ENCODE measurements at places on chromosomes 11 and 22. TPM values are rescaled to one million over a fixed set of nuclear protein-coding genes. Genes with fewer than 3 reads are reported as not detected.

The MMP7 gene
- not detected for total RNA-seq

The TMEM121B gene
- not detected for total RNA-seq

DNA sequence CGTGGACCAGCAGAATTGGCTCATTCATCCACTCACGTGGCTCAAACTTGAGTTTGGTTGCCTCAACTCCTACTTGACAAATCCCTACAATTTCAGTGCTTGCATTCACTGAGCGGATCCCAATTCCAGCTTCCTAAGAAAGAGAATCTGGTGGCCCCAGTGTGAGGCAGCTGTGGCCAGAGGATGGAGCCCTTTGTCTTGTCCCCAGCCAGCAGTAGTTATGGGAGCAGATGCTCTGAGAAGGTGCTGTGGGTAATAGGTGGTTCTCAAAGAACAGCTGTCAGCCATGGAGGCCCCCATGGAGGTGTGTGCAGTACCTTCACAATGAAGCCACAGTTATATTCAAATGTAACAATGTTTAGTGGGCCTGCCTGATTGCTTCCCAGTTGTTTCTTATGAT lies 39.3 kb downstream of the KREMEN1 start:
- H3K4me1 ChIP-seq = no peaks in the 10 kb centered on the region
- peaks cover 68% of the 10 kb centered on the region for H3K27me3 ChIP-seq
- no peak overlapping the region for H3K27ac ChIP-seq
- no peak overlapping the region for H3K4me3 ChIP-seq

GRCh38 chr11:45304111-45304991 lies 18.2 kb upstream of the SYT13 start:
- no peak overlapping the region for H3K4me3 ChIP-seq
- peaks cover 2% of the 10 kb centered on the region for H3K36me3 ChIP-seq
- DNase-seq = no peak
- H3K27me3 ChIP-seq = peaks cover 45% of the 10 kb centered on the region

The MPZL2 gene
- 0.99 TPM for total RNA-seq

The SIK3 gene
- total RNA-seq = 87.5 TPM

- no peaks in the 10 kb centered on the region for H3K27me3 ChIP-seq
- H3K27ac ChIP-seq = no peak overlapping the region
- no peak for DNase-seq
Measured at GRCh38 chr11:106957030-106957482, 61.2 kb downstream of the GUCY1A2 start.

- no peaks in the 10 kb centered on the region for H3K27me3 ChIP-seq
- no peak overlapping the region for H3K27ac ChIP-seq
- no peak for DNase-seq
- peaks cover 7% of the 10 kb centered on the region for H3K4me1 ChIP-seq
Measured at GRCh38 chr22:20885557-20886323, 26.9 kb downstream of the SNAP29 start.

- no peak overlapping the region for H3K4me3 ChIP-seq
- no peak for DNase-seq
- H3K36me3 ChIP-seq = peaks cover 4% of the 10 kb centered on the region
- no peak overlapping the region for H3K27ac ChIP-seq
- no peaks in the 10 kb centered on the region for H3K27me3 ChIP-seq
Measured at GRCh38 chr11:6606471-6607189, 3.1 kb downstream of the ILK start.

GRCh38 chr11:70397336-70397982 lies 870 bp upstream of the CTTN start:
- no peak overlapping the region for H3K27ac ChIP-seq
- H3K36me3 ChIP-seq = peaks cover 3% of the 10 kb centered on the region
- DNase-seq = no peak
- peaks cover 10% of the 10 kb centered on the region for H3K4me1 ChIP-seq
- peaks cover 50% of the 10 kb centered on the region for H3K27me3 ChIP-seq

GRCh38 chr22:24455751-24456426 lies 28.5 kb downstream of the ADORA2A start:
- peaks cover 3% of the 10 kb centered on the region for H3K4me1 ChIP-seq
- no peaks in the 10 kb centered on the region for H3K27me3 ChIP-seq
- no peak for DNase-seq
- no peak overlapping the region for H3K4me3 ChIP-seq
- no peaks in the 10 kb centered on the region for H3K36me3 ChIP-seq

DNA sequence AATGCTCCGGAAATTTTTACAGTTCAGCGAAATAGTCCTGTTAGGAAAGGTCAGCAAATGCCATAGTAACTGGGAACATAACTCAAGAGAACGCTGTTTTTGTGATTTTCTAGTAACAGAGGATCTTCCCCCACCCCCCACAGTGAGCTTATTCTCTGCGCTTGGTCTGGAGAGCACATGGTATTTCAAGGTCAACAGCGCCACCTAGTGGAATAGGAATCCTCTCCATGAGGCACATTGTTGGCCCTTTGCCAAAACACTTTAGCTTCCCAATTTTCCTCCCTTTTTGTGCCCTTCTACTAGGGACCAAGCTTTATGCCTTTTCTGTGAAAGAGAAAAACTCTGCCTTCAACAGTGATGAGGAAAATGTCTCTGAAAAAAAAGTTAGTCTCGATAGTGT lies 13.2 kb upstream of the OR4C12 start:
- no peak overlapping the region for H3K4me3 ChIP-seq
- no peak overlapping the region for H3K27ac ChIP-seq
- H3K27me3 ChIP-seq = no peaks in the 10 kb centered on the region
- H3K36me3 ChIP-seq = no peaks in the 10 kb centered on the region
- H3K4me1 ChIP-seq = no peaks in the 10 kb centered on the region
- no peak for DNase-seq

GRCh38 chr22:21660904-21661303 lies 4.9 kb upstream of the PPIL2 start:
- H3K4me1 ChIP-seq = peaks cover 22% of the 10 kb centered on the region
- no peaks in the 10 kb centered on the region for H3K27me3 ChIP-seq
- no peak overlapping the region for H3K27ac ChIP-seq
- DNase-seq = no peak
- no peaks in the 10 kb centered on the region for H3K36me3 ChIP-seq

- no peak overlapping the region for H3K4me3 ChIP-seq
- H3K27me3 ChIP-seq = peaks cover 29% of the 10 kb centered on the region
Measured at GRCh38 chr22:43817402-43817801, 5.3 kb upstream of the EFCAB6 start.

- H3K36me3 ChIP-seq = peaks cover 3% of the 10 kb centered on the region
- peaks cover 3% of the 10 kb centered on the region for H3K4me1 ChIP-seq
- no peak for DNase-seq
- no peak overlapping the region for H3K27ac ChIP-seq
- H3K4me3 ChIP-seq = no peak overlapping the region
- peaks cover 49% of the 10 kb centered on the region for H3K27me3 ChIP-seq
Measured at GRCh38 chr11:125303186-125303585, 138.6 kb downstream of the PKNOX2 start.

DNA sequence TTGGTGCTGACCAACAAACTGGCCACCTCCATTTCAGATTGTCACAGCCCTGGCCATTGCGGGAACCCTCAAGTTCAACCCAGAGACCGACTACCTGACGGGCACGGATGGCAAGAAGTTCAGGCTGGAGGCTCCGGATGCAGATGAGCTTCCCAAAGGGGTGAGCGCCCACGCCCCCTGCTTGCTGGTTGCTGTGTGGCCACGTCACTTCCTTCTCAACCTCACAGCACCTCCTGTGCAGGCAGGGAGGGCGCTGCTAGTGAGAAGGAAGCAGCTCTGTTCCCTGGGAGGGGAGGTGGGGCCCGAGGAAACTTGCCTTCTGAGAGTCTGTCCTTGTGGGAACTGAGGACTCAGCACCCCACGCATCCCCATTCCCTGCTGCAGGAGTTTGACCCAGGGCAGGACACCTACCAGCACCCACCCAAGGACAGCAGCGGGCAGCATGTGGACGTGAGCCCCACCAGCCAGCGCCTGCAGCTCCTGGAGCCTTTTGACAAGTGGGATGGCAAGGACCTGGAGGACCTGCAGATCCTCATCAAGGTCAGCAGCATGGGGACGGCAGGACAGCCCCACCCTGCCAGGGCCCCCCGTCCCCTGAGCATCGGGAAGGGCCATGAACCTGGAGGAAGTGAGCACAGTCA lies 19.3 kb downstream of the POLR3H start:
- H3K4me1 ChIP-seq = peaks cover 14% of the 10 kb centered on the region
- peaks cover 4% of the 10 kb centered on the region for H3K36me3 ChIP-seq
- H3K27me3 ChIP-seq = no peaks in the 10 kb centered on the region
- peak overlapping the region; percentile 68 for H3K27ac ChIP-seq

GRCh38 chr22:20966883-20967696 lies at the start of gene AIFM3:
Gene AIFM3 (plus strand): TSS chr22:20967255. CDS start chr22:20967945, 690 bp downstream.
- H3K36me3 ChIP-seq = no peaks in the 10 kb centered on the region
- H3K4me3 ChIP-seq = peak within 1 kb of the TSS; percentile 76
- no peak within 1 kb of the TSS for H3K27ac ChIP-seq

DNA sequence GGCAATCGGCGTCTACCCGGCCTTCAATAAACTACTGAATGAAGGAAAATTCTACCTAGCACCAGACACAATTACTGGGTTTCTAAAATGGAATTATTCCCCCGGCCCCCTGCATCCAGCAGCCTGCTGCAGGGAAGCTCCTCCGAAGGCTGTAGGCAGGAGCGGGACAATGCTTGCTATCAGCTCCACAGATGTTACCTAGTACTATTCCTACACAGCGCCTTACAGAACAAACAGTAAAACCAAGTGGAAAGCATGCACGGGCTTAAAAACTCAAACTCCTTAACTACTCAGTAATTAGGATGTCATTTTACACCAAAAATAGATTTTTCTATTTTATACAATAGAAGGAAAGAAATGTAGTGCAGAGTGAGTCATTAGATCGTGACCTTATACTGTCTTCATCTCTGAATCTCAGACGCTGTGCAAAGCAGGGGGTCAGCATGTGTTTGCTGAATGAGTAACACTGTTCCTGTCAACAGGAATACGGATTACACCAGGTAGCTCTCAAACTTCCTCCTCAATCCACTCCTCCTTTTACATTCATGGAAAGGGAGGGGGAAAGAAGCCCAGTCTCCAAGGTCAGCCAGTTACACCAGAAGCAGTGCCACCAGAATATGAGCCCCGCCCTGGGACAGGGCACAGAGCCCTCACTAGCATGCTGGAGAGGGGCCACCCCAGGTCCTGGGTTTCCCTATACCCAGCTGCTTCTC lies 74.9 kb downstream of the PACSIN2 start:
- H3K36me3 ChIP-seq = peaks cover 6% of the 10 kb centered on the region
- H3K27ac ChIP-seq = peak overlapping the region; percentile 41
- no peak overlapping the region for H3K4me3 ChIP-seq
- DNase-seq = no peak

DNA sequence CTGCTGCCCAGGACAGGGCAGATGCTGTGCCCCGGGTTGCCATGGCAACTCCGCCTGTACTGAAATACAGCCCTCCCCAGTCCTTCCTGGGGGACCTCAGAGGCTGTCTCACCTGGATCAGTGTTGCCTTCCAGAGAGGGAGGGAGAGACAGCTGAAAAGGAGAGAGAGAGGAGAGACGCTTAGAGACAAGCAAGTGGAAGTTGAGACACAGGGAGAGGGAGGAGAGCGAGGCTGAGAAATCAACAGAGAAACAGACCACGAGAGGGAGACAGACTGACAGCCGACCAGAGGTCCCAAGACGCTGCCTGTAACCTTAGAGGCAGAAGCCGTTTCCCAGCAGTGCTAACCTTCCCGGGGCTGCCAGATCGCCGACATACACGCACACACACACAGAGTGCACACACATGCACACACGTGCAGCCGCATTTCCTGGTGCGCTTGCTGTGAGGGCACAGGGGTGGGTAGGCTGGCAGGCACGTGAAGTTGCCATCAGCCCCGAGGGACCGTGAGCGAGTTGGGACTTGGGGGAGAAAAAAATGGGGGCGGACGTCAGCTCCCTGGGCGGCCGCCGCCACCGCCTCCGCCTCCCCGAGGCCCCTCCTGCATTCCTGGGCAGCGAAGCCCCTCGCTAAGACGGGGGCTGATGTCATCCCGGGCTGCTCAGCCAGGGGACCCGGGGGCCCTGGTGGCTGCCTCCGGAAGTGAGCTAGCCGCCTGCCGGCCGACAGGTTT lies 88.6 kb upstream of the CRYBB3 start:
- no peaks in the 10 kb centered on the region for H3K36me3 ChIP-seq
- peaks cover 4% of the 10 kb centered on the region for H3K27me3 ChIP-seq
- no peak for DNase-seq
- H3K27ac ChIP-seq = peak overlapping the region; percentile 90
- H3K4me3 ChIP-seq = peak overlapping the region; percentile 90

- H3K36me3 ChIP-seq = no peaks in the 10 kb centered on the region
- no peak for DNase-seq
- H3K4me1 ChIP-seq = peaks cover 49% of the 10 kb centered on the region
- H3K4me3 ChIP-seq = no peak overlapping the region
Measured at GRCh38 chr11:117089685-117090084, 8.5 kb downstream of the SIK3 start.

GRCh38 chr11:16154715-16155396 lies 201.5 kb downstream of the SOX6 start:
- no peaks in the 10 kb centered on the region for H3K4me1 ChIP-seq
- no peak overlapping the region for H3K27ac ChIP-seq
- H3K27me3 ChIP-seq = no peaks in the 10 kb centered on the region
- H3K4me3 ChIP-seq = no peak overlapping the region
- no peak for DNase-seq

DNA sequence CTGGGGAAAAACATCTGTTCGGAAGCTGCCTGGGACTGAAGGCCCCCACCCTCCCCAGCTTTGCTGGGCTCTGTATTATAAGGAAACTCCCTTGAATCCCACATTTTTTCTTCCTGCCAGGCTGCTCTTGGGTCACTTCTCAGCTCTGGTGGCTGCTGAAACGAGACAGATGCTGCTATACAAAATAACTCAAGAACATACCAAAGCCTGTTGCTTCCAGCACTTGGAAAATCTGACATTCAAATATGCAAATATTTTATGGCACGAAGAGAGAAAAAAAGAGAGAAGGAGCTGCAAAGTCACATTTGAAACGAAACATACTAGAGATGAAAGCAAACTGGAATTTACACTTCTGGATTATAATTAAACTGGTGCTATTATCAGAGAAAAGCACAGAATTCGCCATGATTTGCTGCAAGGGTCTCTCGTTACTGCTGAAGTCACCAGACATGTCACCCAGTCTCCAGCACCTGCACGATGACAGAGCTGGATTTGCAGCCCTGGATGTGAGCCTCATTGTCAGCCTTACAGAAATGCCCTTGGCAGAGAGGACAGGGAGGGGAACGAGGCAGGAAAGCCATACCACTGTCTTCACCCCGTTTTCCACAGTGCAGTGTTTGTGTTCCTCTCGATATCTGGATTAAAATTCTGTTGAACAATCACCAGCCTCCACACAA lies 47.9 kb upstream of the IGSF9B start:
- H3K4me3 ChIP-seq = no peak overlapping the region
- peaks cover 30% of the 10 kb centered on the region for H3K27me3 ChIP-seq
- H3K36me3 ChIP-seq = no peaks in the 10 kb centered on the region
- no peak for DNase-seq
- H3K27ac ChIP-seq = no peak overlapping the region

GRCh38 chr22:36027935-36028645 lies 534 bp downstream of the RBFOX2 start:
- peak overlapping the region; percentile 93 for H3K4me3 ChIP-seq
- peaks cover 27% of the 10 kb centered on the region for H3K4me1 ChIP-seq
- H3K27me3 ChIP-seq = peaks cover 19% of the 10 kb centered on the region
- DNase-seq = peak; percentile 13
- H3K36me3 ChIP-seq = peaks cover 2% of the 10 kb centered on the region
- H3K27ac ChIP-seq = peak overlapping the region; percentile 84

The GGT5 gene
- total RNA-seq = not detected

GRCh38 chr11:335779-336658 lies 15.4 kb upstream of the IFITM3 start:
- peak overlapping the region; percentile 69 for H3K27ac ChIP-seq
- no peak overlapping the region for H3K4me3 ChIP-seq
- no peaks in the 10 kb centered on the region for H3K36me3 ChIP-seq
- peaks cover 13% of the 10 kb centered on the region for H3K4me1 ChIP-seq
- H3K27me3 ChIP-seq = no peaks in the 10 kb centered on the region
